ENCODE measurements at places on chromosomes 11 and 22.

GRCh38 chr11:13667795-13668101, 720 bp upstream of the FAR1 start:
- ATAC-seq: no peak

DNA sequence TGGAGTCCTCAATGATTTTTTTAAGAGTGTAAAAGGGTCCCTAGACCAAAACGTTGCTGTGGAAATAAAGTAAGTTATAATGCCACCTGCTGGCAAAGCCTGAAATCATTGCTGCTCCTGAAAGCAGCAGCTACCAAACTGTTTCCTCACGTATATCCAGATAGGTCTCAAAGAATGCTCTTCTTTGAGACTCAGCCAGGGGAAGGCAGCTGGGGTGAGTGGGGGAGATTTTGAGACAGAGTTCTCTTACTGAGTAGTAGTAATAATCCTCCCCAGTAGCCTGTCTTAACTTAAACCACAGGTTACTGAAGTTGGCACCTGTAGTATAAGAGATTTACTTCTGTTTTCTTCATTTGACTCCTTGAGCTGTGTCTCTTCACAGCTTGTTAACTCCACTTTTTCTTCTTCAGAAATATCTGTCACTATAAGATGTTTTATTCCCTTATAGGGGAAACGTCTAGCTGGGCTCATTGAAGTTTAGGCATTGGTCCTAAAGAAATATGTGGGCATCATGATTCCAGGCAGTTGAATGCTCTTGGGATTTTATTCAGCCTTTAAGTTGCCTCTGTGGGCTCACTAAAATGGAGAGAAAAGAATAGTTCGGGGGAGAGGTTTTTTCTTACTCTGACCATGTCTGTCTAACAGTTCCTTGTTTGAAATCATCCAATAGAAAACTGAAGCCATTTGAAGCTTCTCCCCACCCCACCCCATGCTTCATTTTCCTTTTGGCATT, 77.9 kb downstream of the BTBD10 start:
- ATAC-seq: peak; percentile 12

DNA sequence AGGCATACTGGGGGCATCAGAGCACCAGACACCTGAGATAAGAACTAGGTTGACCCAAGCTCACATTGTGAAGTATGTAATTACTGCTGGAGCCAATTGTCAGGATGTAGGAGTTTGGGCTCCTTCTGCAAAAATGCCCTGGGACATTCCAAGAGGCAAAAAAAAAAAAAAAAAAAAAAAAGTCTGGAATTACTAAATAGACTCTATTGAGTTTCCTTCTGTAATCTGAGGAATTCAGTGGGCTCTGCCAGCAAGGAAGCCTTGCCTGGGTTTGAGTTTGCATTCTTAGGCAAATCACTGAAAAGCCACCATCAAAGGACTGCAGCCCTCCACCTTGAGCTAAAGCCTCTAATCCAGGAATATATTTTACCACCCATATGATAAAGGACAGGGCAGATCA, 8.0 kb upstream of the CAVIN3 start:
- no peak for ATAC-seq

DNA sequence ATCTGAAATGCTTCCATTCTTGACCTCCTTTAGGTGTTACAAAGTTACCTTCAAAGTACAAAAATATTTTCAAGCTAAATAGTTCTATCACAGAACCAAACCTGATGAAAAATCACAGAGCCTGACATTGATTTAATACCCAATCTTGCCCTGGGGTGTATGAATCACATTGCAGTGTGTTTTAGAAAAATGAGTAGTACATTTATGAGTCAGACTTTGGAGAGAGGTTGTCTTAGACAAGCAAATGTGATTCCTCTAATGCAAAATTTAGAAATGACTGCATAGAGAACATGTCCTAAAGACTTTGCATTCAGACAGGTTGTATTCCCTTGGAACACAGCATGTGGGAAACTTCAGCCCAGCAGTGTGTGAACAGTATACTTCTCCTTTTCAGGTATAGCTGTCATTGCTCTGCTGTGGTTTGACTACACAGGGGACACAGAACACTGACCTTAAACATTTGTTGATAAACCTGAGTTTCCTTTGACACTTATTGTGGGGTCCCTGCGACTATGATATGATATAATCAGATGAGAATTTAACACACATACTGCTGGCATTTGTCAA, 972.1 kb downstream of the JRKL start:
- ATAC-seq: no peak

DNA sequence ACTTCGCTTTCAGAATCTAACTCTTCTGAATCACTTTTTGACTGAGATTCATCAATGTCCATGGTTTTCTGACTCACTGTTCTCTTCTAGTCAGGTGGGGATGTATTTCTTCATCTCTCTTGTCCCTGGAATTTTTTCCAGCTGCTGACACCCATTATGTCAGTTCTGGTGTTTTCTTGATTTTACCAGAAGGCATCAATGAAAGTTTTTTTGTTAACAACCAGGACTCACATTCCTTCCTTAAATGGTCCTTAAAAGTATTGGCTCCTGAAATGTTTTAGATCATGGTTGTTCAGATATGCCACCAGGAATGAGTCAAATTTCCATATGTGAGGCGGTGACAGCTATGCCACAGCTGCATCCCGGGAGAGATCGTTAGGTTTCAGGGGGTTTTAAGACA, 12.9 kb downstream of the MICAL2 start:
- no peak for ATAC-seq

DNA sequence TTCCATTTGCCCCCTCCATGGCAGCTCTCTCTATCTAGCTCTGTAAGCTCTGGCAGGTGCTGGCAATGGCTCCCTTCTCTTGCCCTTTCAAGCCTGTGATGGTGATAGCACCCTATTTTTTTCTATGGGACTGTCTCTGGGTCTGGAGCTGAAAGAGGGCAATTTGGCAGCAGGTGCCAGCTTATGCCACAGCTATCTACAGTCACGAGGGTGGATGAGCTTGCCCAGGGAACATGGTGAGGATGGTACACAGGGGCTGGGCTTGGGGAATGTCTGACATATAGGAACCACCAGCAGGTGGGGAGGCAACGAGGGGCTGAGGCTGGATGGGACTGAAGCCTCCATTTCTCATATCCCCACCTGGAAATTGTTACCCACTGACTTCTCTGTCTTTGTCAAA, 175.4 kb upstream of the SYT13 start:
- ATAC-seq: no peak

DNA sequence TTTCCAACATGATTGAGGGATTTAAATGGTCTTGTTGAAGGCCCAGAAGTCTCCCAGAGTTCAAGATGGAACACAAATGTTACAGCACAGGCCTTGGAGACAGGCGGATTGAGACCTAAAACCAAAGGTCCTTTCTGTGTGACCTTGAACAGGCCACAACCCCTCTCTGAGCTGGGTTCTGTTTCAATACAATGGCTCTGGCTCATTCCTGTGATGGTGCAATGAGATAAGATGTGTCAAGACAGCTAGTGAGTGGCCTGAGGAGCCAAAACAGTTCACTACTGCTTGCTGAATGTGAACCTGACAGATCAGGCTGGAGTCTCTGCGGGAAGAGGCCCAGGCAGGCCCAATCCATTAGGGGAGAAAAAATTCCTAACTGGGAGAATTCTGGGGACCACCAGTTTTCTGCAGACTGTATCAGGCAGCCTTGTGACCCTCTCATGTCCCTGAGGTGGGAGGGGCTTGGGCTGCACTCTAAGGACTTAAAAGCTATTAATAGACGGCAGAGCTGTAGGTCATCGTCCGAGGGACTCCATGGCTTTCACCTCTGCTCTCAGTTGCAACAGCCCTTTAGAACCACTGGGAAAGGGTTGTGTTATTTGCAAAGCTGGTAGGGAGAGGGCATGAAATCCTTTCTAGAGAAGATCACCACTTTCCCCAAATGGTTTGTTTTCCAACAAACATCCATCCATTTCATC, 126.1 kb upstream of the TEAD1 start:
- no peak for ATAC-seq

DNA sequence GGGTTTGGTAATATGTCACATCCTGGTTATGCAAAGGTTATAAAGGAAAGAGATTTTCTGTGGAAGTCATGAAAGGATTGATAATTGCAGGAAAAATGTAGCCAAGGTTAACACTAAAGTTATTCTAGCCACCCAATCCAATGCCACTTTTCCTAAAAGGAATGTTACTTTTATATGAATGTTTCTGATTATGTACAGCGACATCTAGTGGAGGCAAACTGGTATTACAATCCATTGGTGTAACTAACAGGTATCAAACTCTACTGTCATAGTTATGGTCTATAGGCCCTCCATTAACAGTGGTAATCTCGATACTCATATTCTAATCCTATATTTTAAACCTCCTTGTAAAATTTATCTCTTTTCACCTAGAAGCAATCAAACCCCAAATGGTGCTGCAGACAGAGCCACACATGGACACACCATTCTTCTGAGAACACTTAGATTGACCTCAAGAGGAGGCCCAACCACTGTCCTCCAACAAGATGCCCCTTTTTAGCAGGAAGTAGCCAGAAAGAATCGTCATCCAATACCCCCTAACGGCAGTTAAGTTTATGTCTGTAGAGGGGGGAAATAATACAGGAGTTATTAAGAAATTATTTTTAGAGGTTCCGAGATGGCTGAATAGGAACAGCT, 74.9 kb upstream of the RAG2 start:
- ATAC-seq: no peak

DNA sequence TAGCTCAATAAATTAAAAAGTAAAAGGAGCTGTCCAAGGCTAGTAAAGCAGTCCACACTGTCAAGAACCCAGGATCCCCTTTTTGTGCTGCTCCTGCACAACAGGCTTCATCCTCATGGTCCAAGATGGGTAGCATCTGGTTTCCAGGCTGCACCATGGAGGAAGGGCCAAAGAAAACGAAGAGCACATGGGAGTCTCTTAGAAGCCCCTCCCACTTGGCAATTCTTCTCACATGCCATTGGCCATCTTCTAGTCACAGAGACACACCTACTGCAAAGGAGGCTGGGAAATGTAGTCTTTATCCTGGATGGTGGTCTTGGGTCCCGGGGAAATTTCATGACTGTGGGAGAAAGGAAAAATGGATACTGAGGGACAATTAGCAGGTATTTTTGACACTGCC, 37.8 kb downstream of the PRR5L start:
- ATAC-seq: peak; percentile 50

- ATAC-seq: no peak
Observed at GRCh38 chr11:9206496-9206895, 58.7 kb downstream of the DENND5A start.

DNA sequence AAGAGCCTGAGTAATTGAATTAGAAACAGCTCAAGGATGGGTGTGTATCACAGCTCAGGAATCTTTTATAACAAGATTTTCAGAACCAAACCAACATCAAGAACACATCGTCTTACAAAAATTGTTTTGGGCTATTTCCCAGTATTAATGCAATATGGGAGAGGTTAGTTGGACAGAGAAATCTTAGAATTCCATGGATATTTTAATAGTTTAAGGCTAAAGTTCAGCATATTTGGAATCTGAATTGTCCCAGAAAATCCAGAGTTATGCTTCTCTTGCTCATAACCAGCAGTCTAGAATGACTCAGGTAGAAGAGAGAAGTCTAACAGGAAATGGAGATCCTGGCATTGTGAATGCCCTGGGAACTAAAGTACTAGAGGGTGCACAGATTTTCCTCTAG, 74.6 kb downstream of the ADM start:
- no peak for ATAC-seq

- no peak for ATAC-seq
Observed at GRCh38 chr11:15801616-15802015, 554.7 kb downstream of the SOX6 start.

DNA sequence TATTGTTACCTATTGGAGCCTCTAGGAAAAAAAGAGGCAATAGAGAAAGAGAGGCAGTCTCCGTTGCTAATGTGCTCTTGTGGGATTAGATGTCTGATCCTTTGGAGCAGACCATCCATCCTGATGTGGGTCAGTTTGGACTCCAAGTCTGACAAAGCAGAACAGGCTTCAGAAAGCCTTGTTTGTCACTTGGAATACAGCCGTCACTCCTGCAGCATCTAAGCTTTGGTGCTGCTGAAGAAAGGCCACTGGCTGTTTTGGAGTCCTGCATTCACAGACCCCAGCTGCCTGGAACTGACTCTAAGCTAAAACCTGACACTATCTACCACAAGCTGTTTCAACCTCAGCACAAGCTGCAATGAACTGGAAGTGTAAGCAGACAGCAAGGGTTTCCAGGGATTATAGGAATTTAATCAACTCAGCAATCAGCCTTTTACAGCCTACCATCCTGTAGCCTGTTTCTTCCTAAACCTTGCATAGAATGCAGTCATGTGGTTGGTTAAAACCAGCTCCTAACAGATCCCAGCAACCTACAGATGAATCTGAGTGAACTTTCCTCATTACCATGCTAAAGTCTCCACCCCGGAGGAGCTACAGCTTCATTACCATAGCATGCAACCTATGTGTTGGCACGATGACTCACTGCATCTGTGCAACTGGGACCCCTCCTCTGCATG, 3.7 kb upstream of the PLAAT4 start:
- ATAC-seq: no peak

GRCh38 chr11:76824083-76824939, 36.4 kb upstream of the ACER3 start:
- ATAC-seq: peak; percentile 86

DNA sequence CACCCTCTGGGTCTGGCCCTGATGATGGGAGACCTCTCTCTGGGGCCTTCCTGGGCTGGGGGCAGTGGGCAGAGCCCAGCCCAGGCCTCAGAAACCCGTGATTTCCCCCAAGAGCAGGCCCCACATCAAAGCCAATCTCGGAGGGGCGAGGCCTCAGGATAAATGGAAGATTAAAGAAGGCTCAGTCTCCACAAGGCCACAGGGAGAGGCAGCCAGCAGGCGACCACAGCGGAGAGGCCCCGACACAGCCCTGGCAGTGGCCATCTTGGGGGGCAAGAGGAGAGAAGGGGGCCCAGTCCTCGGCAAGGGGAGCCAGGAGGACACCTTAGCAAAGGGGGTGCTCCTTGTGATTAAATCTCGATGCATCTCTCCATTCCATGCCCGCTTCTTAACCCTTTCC, 12.5 kb upstream of the CREB3L1 start:
- ATAC-seq: no peak

- no peak for ATAC-seq
Observed at GRCh38 chr22:30033137-30033536, 47.1 kb upstream of the HORMAD2 start.

- no peak for ATAC-seq
Observed at GRCh38 chr22:50302041-50302541, 5.4 kb downstream of the PLXNB2 start.
